ENCODE measurements at places on chromosomes 7 and 10.

DNA sequence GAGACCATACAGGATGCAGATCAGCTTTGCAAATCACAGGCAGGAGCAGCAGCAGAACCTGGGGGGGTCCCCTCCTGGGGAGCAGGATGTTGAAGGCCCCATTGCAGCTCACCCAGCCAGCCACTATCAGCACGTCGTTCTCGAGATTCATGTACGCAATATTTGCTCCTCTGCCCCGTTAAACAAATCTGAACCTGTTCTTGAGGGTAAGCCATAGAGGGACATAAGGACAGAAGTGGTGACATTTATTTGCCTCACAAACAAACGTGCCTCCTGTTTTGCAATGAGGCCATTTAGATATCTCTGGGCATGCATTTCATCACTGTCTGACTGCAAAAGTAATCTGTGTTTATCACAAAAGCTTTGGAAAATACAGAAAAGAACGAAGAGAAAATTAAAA, 87.3 kb upstream of the BAIAP2L1 start:
- DNase-seq = no peak

- DNase-seq = peak; percentile 85
Measured at GRCh38 chr7:151249034-151249731, 689 bp upstream of the SMARCD3 start.

GRCh38 chr7:21926448-21926847, 19.3 kb downstream of the CDCA7L start:
- DNase-seq = no peak

- DNase-seq = no peak
Measured at GRCh38 chr7:40583667-40584444, 449.1 kb downstream of the SUGCT start.

DNA sequence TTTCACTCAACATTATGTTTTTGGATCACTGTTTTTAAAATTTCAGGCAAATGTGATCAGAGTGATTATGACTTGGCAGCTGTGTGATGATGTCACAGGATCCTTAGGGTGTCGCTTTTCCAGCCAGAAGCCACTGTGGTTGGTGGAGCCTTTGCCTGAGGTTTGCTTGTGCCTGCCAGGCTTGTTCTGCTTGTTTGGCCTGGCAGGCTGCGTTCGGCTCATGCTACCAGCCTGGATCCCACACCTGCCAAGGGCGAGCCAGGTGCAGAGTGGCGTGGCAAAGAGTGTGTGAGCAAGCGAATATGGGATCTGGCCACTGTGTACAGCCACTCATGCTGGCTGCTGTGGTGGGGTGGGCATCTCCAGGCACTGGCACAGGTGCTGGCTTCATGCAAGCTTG, 55.7 kb downstream of the ADK start:
- no peak for DNase-seq

GRCh38 chr10:110241841-110242240, 34.4 kb downstream of the MXI1 start:
- no peak for DNase-seq

GRCh38 chr7:55563596-55564325, 8.5 kb downstream of the VOPP1 start:
- DNase-seq = no peak

DNA sequence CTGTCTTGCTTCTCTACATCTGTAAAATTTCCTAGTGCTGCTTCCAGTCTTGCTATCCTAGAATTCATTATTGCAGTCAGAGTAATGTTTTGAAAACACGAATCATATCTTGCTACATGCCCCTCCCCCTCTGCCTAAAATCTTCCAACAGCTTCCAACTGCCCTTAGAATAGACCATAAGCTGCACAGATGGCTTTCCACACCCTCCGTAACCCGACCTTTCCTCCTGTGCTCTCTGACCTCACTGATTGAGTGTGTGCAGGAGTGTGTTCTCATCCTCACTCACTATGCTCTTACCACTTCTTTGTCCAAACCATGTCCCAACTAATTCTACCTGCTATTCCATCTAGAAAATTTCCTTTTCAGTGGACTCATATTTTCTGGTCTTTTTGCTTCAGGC, 121.2 kb upstream of the ANKRD1 start:
- no peak for DNase-seq

- DNase-seq = no peak
Measured at GRCh38 chr7:17404006-17404405, 105.6 kb downstream of the AHR start.

DNA sequence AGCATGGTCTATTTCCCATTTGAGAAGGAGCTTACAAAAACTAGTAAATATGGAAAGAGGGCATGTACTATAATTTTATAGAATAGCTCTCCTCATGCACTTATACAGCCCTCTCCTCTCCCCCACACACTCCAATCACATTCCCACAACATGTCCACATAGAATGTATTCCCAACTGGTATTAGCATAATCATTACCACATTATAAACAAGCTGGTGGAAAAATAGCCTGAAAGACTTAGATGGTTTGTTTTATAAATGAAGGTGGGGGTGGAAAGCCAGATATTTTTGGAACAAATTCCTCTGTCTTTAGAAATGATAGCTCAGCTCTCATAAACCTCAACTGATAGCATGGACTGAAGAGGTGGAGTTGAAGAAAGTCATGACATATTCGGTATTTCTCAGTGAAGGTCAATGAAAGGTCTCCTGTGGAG, 410.1 kb downstream of the SUGCT start:
- DNase-seq = peak; percentile 23

- DNase-seq = no peak
Measured at GRCh38 chr10:97743169-97743943, 6.4 kb downstream of the ZFYVE27 start.

GRCh38 chr10:43453266-43453831, 16.4 kb downstream of the ZNF487 start:
- DNase-seq = no peak

DNA sequence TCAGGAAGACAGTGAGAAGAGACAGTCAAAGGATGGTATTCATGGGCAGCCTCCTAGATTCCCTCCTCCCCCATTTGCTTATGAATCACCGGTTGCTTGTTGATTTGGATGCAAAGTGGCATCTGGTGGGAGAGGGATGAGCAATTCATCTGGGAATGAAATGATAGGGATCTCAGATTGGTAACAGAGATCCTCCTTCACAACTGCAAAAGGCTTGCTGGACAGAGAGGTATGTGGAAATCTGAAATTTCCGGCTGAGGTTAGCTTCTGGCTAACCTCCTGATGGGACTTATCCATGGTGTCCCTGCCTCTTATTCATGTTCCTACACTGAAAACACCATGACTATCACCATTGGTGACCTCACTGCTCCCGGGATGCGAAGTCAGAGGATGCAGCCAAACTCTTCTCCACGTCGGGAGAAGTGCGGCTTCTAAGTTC, 48.4 kb upstream of the PODXL start:
- no peak for DNase-seq

GRCh38 chr10:114245121-114245791, 6.2 kb downstream of the VWA2 start:
- peak; percentile 56 for DNase-seq

DNA sequence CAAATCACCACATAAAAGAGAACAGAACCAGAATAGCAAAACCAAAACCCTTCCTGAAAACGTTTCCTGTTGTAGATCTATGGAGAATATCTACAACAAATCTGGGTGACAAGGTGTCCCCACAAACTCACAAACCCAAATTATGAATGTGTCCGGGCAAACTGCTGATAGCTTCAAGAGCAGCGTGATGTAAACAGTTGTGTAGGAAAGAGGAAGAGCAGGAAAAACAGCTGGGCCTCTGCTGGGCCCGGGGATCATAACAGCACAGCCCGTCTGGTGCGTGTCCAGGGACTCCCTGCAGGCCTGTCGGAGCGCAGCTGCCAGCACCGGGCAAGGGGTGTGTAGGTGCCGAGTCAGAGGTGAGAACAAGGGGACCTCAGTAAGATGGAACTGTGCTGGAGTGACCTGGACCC, 53.7 kb downstream of the KCNH2 start:
- no peak for DNase-seq

DNA sequence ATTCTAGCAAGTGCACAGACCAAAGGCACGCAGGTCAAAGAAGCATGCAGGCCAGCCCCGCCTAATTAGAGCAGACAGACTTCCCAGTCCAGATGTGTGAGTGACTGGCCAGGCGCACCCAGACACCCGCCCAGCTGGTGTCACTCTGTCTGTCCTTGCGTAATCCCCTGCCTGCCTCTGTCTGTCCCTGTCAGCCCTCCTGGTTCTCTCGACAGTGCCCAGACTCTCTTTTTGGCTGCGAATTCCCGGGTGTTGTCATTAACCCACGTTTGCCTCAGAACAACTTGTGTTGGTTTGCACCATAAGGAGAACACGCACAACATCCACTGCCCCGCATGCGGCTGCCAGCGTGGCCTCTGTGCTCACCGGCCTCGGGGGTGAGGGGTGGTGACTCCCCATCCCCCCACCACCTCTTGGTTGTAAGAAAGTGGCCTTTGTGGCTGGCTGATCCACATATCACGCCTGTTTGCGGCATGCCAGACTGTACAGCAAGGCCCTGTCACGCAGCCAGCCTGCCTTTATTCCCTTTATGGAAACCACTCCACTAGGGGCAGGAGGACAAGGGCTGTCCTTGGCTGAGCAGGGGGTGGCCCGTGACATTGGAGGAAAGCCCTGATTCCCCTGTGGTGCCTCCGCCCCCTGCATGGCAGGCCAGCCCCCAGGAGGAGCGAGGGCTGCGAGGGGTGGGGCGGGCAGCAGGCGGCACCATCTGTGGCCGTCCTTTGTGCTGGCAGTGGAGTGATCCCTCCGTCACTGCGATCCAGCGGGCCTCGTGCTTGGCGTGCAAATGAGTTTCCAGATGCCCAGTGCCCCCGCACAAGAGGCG, 72.8 kb upstream of the PPIF start:
- peak; percentile 59 for DNase-seq

- no peak for DNase-seq
Measured at GRCh38 chr10:131574363-131574706, 262.8 kb upstream of the TCERG1L start.

DNA sequence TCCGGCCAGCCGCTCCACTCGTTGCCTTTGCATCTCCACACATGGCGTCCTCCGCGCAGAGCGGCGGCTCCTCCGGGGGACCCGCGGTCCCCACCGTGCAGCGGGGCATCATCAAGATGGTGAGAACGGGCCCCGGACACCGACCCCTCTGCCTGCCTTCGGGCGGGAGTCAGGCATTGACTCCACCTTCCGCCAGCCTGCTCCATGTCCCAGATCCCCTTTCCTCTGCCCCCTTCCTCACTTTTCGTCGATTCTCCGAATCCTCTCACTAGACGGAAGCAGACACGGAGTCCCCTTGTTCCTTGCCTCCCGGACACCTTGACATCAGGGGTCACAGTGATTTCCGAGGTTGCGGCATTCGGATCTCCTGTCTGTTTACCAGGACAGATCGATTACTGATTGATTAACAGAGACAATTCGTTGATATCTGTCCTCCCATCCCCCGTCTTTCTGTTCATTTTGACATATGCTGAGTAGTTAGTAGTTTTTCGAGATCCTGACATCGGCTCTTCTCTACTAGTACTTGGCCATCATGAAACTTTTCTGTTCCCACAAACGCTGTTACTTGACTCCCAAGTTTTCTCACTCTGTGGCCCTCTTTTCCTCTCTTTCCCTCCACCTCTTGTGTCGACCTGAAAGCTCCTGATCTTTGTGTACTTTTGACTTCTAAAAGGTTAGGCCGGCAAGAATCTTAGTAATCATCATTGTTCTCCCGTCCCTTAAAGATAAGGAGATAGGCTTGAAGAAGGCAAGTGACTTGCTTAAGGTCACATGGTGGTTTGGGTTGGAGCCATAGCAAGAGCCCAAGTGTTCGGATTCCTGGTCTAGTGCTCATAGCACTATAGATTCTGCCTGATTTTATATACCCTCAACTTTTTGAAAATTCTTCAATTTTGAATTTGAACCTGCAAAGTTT, 597 bp downstream of the SND1 start:
- DNase-seq = no peak

- DNase-seq = no peak
Measured at GRCh38 chr7:142030848-142031247, 35.2 kb downstream of the MGAM start.

DNA sequence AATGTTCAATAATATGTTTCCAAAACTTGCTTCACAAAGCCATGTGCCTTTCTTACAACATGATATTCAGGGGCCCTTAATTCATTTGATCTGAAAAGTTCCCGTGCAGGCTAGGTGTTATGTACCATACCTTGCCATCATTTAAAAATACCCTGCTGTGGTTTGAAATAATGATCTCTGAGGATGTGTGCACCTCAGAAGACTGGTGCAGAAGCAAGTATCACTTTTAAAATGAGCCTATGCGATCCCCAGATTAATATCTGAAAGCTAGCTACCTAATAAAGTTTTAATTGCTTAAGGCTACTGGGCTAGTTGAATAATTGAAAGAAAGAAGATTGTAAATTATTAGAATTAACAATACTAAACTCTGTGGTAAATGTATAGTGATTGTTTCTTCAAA, 262.4 kb downstream of the CDK14 start:
- DNase-seq = no peak

- no peak for DNase-seq
Measured at GRCh38 chr10:6406220-6407033, 173.6 kb downstream of the PRKCQ start.

DNA sequence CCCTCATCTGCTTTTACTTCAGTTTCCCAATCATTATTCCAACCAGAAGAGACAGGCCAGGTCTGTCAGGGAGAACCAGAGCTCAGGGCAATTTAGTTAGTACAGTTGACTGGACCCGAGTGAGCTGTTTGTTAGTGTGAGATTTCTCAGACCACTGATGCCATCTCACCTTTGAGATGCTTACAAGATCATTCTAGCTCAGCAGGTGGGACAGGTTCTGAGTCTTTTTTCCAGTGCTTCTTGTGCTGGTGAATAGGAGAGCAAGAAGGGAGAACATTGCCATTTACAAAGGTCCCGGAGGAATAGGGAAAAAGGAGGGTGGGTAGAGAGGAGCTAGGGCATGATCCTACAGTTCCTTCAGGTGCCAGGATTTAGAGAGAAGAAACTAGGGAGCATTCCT, 112.4 kb upstream of the IFRD1 start:
- peak; percentile 7 for DNase-seq

GRCh38 chr7:81469869-81470723, 299.8 kb downstream of the HGF start:
- DNase-seq = peak; percentile 74

DNA sequence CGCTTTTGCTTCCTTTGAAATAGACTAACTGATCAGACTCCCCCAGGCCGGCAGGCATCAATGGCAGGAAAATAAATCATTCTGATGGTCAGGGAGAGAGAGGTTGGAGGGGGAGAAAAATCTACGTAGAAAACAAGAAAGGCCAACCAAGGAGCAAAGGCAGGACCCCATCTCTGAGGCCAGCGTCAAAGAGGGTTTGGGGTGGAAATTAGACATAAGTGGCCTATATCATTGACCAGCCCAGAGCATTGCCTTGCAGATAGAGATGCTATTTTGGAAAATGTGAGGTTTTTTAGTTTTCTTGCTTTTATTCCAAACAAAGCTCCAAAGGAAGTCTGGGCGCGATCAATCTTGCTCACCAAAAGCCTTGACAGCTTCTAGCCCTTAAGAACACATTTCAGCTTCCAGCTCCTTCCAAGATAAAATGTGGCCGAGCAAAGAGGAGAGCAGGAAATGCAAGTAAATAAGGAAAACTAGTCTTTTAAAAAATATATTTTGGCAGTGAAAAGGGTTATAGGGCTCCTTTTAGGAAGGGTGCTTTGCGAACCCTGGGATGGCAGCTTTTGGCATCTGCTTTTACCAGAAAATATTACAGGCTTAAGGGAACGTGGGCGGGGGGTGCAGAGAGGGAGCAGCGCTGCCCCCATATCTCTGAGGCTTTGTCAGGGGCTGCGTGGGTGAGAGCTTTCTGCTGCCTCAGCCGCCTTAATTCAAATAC, 2.0 kb upstream of the HOXA2 start:
- DNase-seq = peak; percentile 73
